CD4-positive, alpha-beta T cell treated with Interleukin-21 for 1 hour (primary cell): ENCODE measurements at places on chromosomes 12 and 14.

DNA sequence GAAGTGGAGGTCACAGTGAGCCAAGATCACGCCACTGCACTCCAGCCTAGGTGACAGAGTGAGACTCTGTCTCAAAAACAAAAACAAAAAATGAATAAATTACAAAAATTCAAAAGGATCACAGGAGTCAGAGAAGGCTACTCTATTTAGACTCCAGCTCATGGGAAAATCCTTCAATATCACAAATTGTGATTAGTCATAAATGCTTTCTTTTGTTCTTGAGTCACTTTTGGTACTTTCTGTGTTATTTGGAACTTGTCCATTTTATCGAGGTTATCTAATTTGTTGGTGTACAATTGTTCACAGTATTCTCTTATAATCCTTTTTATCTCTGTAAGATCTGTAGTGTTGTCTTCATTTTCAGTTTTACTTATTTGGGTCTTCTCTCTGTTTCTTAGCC is 18.9 kb downstream of the ALDH2 start:
- DNase-seq, result no peak

GRCh38 chr12:122327494-122328385 is 61.4 kb upstream of the VPS33A start:
- DNase-seq, result no peak

DNA sequence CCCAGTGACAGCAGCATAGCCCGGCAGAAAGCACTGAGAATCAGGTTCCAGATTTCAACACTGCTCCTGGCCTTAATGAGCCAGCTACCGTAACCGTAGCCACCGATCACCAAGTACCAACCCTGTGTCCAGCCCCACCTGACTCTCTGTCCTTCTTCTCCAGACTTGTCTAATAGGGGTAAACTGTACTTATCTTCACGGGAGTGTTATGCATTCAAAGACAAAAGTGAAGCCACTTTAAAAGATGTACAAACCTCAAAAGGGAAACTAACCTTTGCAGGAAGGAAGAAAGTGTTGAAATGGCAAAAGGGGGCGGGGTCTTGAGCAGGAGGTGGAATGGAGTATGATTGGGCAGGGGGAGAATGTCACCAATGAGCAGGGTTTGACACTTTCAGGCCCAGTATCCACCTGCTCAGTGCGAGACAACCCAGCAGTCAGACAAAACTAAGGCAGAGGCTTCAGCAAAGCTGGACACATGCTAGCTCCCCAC is 226.1 kb downstream of the CHST11 start:
- DNase-seq, result peak; percentile 85

GRCh38 chr14:24576771-24577170 is 721 bp upstream of the CTSG start:
- DNase-seq, result no peak
